ENCODE measurements at places on chromosomes 5 and 9. TPM values are rescaled to one million over a fixed set of nuclear protein-coding genes. Genes with fewer than 3 reads are reported as not detected.

Gene POU5F2
- 8.6 TPM for total RNA-seq

DNA sequence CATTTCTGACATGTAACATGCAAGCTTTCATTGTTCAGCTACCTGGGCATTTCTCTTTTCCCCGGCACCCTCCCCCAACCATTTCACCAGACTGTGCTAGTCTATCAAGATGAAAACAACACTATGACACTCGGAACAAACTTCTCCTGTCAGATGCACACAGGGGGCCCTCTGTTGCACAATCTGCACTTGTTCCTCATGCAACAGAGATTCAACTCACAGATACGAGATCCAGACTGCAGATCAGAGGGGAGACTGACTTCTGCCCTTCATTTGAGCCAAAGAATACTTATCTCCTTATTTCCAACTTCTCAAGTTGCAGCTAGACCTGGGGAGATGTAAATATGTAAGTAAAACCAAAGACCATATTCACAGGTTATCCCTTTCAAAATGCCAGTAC lies 15.7 kb upstream of the FST start:
- no peaks in the 10 kb centered on the region for H3K4me1 ChIP-seq
- no peak overlapping the region for H3K27ac ChIP-seq
- no peak overlapping the region for H3K4me3 ChIP-seq
- no peaks in the 10 kb centered on the region for H3K36me3 ChIP-seq
- no peak for DNase-seq

Gene CDKN2A
- total RNA-seq: 4.8 TPM

DNA sequence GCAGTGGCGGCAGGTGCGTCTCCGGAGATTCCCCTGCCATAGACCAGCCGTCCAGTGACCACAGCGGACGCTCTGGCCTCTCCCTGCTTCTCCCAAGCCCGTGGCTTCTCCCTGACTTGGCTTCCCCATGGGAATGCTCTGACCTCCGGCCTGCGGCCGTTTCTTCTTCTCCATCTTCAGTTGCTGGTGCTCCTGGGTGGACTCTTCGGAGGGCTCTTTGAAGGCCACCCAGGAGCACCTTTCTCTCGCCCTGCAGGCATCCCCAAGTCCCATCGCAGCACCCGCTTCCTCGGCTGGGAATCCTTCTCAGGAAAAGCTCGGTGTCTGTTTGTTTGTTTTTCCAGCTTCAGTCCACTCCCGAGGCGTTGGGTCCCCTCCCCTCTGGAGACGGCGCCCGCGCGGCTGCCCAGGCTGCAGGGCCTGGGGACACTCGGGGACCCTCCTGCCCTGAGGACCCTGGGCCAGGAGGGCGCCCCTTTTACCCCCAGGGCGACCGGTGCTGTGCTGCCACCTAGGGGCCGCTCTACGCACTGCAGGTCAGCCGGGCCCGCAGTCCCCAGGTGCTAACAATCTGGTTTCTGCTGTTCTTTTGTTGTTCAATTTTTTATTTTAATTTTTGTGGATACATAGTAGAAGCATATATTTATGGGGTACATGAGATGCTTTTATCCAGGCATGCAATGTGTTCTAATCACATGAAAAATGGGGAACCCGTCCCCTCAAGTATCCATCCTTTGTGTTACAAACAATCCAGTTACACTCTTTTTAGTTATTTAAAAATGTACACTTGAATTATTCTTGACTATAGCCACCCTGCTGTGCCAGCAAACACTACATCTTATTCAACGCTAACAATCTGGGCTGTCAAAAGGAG lies 197.9 kb upstream of the ADAMTS16 start:
- H3K27ac ChIP-seq: no peak overlapping the region
- H3K4me1 ChIP-seq: no peaks in the 10 kb centered on the region
- no peak for DNase-seq
- H3K4me3 ChIP-seq: no peak overlapping the region
- H3K27me3 ChIP-seq: peaks cover 2% of the 10 kb centered on the region

GRCh38 chr9:69946800-69947437 lies 96.7 kb upstream of the MAMDC2 start:
- H3K27me3 ChIP-seq: no peaks in the 10 kb centered on the region
- H3K4me3 ChIP-seq: no peak overlapping the region
- no peak for DNase-seq

DNA sequence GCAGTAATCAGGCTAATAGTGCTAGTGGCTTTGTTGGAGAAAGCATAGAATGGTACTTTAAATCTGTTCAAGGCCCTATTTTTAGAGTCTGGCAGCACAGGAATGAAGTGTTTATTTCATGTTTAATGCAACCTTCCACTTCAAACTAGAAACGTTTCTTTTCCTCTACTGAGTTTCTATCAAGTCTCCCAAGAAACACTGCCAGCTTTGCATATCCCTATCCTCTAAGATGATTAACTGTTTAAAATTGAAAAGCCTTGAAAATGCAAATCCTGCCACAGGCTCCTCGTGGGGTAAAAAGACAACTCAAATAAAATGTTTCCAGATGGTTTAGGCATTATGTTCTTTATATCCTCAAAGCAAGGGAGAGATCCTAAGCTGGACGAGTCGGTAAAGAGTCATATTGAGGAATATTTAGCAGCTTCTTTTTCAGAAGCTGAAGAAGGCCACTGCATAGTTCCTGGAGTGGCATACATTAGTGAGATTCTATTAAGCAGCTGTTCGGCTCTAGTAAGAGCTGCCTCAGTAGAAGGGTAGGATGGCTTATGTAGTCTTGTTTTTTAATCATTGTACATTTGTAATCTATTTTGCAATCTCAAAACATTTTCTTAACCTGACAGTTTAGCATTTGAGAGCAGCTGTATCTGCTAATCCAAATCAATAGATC lies 251.2 kb downstream of the CHSY3 start:
- H3K4me3 ChIP-seq: no peak overlapping the region
- H3K4me1 ChIP-seq: peaks cover 16% of the 10 kb centered on the region
- H3K36me3 ChIP-seq: no peaks in the 10 kb centered on the region
- H3K27ac ChIP-seq: no peak overlapping the region

Gene AHRR
- 8.8 TPM for total RNA-seq

- no peaks in the 10 kb centered on the region for H3K4me1 ChIP-seq
- no peak overlapping the region for H3K27ac ChIP-seq
- H3K4me3 ChIP-seq: no peak overlapping the region
Measured at GRCh38 chr9:108278341-108278740, 577.4 kb downstream of the ACTL7B start.

DNA sequence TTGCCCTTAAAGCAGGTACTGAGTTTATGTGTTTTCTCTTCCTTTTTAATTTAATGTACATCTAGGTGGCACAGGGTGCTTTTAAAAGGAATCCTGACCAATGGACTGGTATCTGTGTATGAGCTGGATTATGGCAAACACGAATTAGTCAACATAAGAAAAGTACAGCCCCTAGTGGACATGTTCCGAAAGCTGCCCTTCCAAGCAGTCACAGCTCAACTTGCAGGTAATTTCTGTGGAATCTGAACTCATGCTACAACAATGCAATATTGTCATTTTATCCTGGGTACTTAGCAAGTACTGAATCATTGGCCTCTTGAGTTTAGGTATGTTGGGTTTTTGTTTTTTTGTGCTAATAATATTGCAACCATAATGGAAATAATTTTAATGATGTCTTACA lies 14.4 kb upstream of the TMOD1 start:
- H3K4me3 ChIP-seq: no peak overlapping the region
- no peak overlapping the region for H3K27ac ChIP-seq
- no peak for DNase-seq
- H3K36me3 ChIP-seq: no peaks in the 10 kb centered on the region

- H3K27me3 ChIP-seq: no peaks in the 10 kb centered on the region
- peaks cover 5% of the 10 kb centered on the region for H3K36me3 ChIP-seq
- H3K4me1 ChIP-seq: no peaks in the 10 kb centered on the region
- DNase-seq: no peak
Measured at GRCh38 chr9:34262971-34263370, 66.1 kb downstream of the KIF24 start.

DNA sequence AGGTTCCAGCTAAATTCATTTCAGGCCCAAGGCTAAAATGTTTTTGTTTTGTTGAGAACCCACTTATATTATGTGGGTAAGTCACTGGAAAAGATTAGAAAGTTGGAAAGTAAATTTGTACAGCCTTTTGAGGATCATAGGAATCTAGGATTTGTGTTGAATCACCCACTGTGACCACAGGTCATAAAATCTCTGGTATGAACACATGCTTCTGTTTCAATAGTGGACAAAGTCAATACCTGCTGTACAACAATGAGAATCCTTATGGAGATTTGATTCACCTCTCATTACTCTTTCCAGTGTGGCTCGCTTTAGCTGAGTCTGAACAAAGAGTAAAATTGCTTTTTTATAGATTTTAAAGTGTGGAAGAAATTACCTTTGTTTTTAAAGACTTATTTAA lies 369.5 kb downstream of the TMEM167A start:
- DNase-seq: no peak
- H3K27me3 ChIP-seq: no peaks in the 10 kb centered on the region
- no peak overlapping the region for H3K27ac ChIP-seq
- peaks cover 1% of the 10 kb centered on the region for H3K4me1 ChIP-seq
- no peak overlapping the region for H3K4me3 ChIP-seq
- no peaks in the 10 kb centered on the region for H3K36me3 ChIP-seq

Gene PSIP1
- 75.1 TPM for total RNA-seq

Gene FOXD4L4
- total RNA-seq: 0.21 TPM

Gene EPB41L4A
- 23.0 TPM for total RNA-seq

Gene CNTFR
- total RNA-seq: 1.8 TPM

DNA sequence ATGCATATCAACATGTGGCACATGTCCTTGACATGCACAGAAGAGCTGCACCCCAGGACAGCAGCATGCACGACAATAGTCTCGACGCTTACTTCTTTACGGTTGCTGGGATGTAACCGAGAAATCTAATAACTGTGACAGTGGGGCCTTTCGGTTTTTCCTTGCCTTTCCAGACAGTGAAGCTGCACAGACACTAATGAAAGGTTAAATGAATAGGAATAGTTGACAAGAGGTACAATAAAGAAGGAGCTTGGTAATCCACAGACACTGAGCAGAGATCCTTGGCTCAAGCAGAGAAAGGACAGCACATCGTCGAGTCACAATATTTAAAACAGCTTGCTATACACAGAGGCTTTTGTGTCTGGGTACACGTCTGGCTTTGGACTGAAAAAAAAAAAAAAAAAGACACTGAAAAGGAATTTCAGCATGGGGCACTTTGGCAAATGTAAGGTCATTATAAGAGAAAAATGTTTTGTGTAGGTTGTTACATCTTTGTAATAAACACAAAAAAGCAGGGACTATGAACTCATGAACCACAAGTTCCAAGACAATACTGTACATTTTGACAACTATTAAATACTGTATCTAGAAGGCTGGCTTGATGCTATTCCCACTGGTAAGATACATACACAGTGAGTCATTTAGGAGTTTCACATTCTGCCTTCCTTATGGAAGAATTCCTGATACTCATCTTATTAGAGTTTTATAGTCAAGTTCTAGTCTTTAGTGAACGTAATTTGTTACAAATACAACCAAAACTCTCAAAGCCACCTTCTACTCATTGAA lies 5.6 kb downstream of the BNC2 start:
- no peak overlapping the region for H3K27ac ChIP-seq
- H3K27me3 ChIP-seq: no peaks in the 10 kb centered on the region
- no peaks in the 10 kb centered on the region for H3K4me1 ChIP-seq
- no peaks in the 10 kb centered on the region for H3K36me3 ChIP-seq
- H3K4me3 ChIP-seq: no peak overlapping the region
